Stimulated activated CD8-positive, alpha-beta memory T cell treated with anti-CD3 and anti-CD28 coated beads, Interleukin-4, amount 100 ng/mL, for 4 hours (primary cell): ENCODE measurements at places on chromosomes 5 and 9.

GRCh38 chr5:95720094-95720786, 10.9 kb upstream of the RHOBTB3 start:
- no peak for DNase-seq

- DNase-seq = no peak
Observed at GRCh38 chr5:167845952-167846351, 445.5 kb upstream of the WWC1 start.

- DNase-seq = no peak
Observed at GRCh38 chr5:168743617-168744016, 164.4 kb upstream of the PANK3 start.

GRCh38 chr5:38208782-38209378, 49.5 kb upstream of the EGFLAM start:
- DNase-seq = no peak

- no peak for DNase-seq
Observed at GRCh38 chr9:115989831-115990230, 163.8 kb upstream of the PAPPA start.

DNA sequence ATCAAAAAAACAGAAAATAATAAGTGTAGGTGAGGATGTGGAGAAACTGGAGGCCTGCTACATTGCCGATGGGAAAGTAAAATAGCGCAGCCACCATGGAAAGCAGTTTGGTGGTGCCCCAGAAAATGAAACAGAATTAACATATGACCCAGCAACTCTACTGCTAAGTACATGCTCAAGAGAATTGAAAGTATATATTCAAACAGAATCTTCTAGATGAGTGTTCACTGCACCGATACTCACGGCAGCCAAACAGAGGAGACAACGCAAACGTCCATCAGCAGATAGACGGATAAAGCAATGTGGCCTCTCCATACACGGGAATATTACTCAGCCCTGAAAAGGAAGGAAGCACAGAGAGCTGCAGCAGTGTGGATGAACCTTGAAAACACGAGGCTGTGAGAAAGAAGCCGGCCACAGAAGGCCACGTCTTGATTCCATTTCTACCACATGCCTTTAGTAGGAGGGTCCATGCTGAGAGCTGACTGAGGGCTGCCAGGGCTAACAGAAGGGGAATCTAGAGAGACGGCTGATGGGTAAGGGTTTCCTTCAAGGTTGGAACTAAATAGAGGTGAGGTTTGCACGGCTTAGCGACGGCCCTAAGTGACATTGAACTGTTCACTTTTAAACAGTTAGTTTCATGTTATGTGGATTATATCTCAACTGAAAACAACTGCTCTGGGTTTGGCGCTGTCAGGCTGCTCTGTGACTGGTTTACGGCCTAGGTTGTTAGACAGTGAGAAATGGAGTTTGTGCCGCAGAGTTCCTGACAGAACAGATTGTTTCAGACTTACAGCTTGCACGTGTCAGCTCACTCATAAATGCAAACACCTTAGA, 29.8 kb downstream of the AHRR start:
- DNase-seq = no peak

DNA sequence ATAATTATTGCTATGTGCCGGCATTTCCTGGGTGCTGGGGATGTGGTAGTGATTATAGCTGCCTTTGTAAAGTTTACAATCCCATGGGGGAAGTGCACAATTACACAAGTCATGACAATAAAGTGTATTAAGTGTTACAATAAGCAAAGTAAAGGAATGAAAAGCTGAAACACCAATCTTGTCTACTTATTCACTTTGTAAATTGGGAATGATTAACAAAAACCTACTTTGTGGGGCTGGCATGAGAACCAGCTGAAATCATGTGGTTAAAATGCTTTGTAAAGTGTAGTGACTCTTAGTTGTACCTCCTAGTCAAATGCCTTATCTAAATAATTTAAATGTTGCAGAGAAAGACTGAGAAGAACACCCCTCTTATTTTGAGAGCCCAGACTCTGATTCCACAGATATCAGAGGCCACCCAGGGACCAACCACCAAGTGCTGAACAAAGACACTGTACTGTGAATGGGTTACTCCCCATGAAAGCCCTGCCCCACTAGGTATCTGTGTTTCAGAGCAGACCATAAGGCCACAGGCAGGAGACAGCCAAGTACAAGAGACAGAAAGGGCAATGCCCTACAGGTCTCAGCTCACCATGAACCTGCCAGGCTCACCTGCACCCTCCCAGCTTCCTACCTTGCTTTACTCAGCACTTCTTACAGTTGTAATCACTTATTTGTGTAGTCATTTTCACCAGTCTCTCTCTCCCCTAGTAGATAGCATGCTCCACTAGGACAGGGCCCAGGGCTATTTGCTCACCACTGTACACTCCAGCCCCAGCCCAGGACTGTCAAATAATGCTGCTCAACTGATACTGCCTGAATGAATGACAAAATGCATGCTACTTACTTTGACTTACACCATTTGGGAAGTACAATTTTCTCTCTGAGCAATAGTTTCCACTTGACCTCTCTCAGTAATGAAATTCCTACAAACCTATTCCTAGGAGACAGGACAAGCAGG, 101.6 kb upstream of the APC start:
- DNase-seq = no peak

GRCh38 chr5:170353961-170354360, 35.2 kb downstream of the KCNMB1 start:
- DNase-seq = no peak

GRCh38 chr5:4665911-4666310, 474.2 kb upstream of the ADAMTS16 start:
- DNase-seq = no peak

- DNase-seq = no peak
Observed at GRCh38 chr5:31626156-31626555, 12.8 kb upstream of the PDZD2 start.
